ENCODE measurements at places on chromosomes 11 and 22.

DNA sequence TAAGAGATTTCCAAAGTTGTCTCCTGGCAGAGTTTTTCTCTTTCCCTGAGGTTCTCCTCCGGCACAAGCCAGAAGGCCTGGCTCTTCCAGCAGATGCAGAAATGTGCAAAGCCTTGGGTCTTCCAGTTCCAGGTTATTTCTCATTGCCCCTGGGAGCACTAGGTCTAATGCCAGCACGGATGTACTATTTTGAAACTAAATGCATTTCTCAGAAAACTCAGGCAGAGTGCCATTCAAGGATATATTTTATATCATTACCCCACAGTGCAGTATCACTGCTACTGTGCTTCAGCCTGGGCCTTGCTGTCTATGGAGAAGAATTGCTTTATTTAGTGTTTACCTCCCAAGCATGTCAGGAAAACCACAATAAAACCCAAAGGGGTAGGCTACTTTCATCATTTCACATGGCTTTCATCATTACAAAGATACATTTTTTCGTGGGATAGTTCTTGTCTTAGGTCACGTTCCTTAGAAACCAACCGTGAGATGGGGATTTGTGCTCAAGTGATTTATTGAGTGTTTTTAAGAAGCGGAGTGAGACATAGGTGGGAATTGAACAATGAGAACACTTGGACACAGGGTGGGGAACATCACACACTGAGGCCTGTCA lies 22.4 kb upstream of the FZD4 start:
- no peak for DNase-seq

GRCh38 chr11:106415510-106415909 lies 338.0 kb downstream of the AASDHPPT start:
- no peak for DNase-seq

GRCh38 chr11:68142028-68142412 lies 20.8 kb upstream of the CHKA start:
- no peak for DNase-seq

GRCh38 chr22:21727768-21728167 lies 7.8 kb downstream of the YPEL1 start:
- DNase-seq: no peak

DNA sequence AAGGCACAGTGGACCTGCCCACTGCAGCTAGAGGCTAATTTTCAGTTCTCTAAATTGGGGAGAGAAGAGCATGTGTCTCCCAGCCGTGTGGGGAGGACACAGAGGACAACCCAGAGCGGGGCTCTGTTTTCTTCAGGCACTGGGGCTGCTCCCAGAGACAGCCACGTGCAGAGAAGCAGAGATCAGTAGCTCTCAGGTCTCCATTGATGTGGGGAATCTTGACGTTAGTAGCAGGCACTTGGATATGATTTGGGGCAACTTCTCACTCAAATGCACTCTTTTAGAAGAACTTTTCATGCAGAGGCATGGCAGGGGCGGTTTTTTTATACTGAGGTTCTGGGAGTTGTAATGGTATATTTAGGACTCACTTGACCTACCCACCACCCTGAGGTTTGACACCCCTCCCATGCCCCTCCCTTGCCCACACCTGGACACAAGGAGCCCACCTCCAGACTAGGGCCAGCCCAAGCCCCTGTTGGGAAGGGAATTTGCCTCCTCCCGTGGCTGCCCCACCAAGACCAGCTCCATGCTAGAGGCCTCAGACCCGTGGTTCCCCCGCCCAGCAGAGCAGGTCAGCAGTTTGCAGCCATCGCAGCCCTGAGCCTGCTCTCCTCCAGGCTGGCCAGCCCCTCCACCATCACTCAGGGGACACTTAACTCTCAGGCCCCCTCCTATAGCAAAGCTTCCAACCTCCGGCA lies 94.2 kb upstream of the RTL6 start:
- no peak for DNase-seq

- no peak for DNase-seq
These were observed 35.3 kb downstream of the TMPRSS5 start for GRCh38 chr11:113670831-113671215.

DNA sequence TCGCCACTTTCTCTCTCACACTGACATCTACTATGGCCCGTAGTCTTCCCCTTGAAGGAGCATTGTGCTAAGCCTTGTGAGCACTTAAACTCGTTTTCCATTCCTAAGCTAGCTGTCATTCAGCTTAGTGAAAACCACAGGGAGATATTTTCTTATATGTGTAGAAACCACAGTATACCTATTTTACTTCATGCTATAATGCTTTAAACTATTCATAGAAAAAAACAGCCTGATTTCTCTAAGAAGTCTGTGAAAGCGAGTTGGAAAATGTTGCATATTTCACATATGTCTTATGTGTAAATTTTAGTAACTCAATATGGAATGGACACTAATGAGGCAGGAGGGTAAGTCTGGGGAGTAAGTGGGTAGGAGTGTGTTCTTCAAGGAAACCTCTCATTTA lies 194.3 kb upstream of the CTSC start:
- DNase-seq: no peak
